ENCODE measurements at places on chromosomes 3 and 15.

DNA sequence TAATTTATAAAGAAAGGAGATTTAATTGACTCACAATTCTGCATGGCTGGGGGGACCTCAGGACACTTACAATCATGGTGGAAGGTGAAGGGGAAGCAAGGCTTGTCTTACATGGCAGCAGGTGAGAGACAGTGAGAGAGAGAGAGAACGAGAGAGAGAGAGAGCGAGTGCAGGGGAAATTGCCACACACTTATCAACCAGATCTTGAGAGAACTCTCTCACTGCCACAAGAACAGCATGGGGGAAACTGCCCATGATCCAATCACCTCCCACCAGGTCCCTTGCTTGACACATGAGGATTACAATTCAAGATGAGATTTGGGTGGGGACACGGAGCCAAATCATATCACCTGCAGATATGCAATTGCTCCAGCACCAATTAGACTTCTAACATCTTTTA lies 7.1 kb upstream of the RPL39L start:
- DNase-seq = no peak

GRCh38 chr3:59480486-59480995 lies 430.7 kb upstream of the CFAP20DC start:
- DNase-seq = no peak

- no peak for DNase-seq
These were observed 82.2 kb upstream of the THBS1 start for GRCh38 chr15:39498629-39499028.

DNA sequence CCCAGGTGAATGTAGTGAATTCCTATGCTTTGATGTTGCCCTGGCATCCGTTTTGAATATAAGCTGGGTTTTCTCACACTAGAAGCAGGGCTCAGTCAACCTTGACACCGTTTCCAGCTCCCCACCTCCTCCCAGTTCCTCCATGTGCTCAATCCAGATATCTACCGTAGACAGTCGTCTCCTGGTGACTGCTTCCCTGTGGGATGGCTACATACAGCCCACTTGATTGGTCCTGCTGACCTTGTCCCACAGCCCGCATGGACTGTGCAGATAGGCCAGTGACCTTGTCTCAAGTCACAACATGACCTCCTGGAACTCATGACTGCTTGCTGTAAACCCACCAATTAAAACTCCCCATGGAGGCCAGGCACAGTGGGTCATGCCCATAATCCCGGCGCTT lies 8.1 kb downstream of the SEMA7A start:
- no peak for DNase-seq

GRCh38 chr3:134350861-134351311 lies 23.4 kb downstream of the AMOTL2 start:
- DNase-seq = no peak

DNA sequence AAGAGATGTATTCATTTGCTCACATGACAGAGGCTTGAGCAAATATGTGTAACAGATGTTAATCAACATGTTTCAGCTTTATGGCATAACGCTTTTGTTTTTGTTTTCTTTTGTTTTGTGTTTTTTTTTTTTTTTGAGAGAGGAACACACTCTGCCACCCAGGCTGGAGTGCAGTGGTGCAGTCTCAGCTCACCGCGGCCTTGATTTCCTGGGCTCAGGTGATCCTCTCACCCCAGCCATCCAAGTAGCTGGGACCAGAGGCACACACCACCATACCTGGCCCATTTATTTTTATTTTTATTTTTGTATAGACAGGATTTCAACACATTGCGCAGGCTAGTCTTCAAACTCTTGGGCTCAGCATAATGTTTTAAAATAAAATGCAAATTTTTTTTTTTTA lies 1504.4 kb upstream of the CADM2 start:
- no peak for DNase-seq

- DNase-seq = no peak
These were observed 201.2 kb downstream of the ADAMTSL3 start for GRCh38 chr15:83854950-83855707.

DNA sequence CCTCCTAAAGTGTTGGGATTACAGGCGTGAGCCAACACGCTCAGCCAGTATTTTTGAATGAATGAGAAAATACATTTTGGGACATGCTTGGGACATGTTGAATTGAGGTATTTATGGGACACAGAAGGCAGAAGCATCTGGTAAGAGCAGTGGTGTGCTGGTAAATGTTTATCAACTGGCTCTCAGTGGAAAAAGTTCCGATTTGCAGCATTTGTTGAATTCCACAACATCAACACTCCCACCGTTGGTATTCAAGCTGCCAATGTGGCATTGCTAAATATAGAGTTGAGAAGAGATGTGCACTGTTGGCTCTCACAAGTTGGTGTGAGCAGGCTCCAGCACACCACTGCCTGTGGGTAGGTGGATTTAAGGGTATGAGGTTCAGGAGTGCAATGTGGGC lies 35.8 kb upstream of the LRRFIP2 start:
- no peak for DNase-seq

DNA sequence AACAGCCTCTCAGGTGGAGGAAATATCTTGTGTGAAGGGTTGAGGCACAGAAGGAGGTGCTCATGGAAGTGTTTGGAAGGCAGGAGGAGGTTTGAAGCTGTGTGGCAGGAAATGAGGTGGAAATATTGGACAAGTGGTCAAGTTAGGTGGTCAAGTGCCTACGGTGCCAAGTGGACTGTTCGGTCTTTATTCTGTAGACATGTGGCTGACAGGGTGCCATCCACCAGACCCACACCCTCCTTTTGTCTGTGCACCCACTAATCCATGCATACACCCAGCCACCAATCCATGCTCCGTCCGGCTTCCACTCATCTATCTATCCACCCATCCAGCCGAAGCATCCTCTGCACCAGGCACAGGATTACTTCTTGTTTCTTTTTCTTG lies 2.2 kb downstream of the SLC6A20 start:
- DNase-seq = no peak

- no peak for DNase-seq
These were observed 25.0 kb downstream of the ACP3 start for GRCh38 chr3:132342183-132342582.

DNA sequence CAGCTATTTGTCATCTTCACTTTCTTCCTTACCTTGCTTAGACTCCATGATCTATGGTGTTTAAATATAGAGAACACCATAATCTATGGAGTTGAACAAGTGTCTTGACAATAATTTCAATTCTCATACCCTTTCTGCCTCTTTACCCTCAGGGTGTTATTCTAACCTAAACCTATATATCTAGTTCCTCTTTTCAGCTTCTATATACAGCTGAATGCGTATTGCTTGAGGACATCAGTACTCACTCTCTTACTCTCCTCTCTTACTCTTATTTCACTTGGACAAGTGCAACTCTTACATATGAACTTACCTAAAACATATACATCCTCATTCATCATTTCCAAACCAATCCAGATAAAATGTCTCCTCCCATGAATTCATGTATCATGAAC lies 187.1 kb downstream of the RAP2B start:
- DNase-seq = no peak

DNA sequence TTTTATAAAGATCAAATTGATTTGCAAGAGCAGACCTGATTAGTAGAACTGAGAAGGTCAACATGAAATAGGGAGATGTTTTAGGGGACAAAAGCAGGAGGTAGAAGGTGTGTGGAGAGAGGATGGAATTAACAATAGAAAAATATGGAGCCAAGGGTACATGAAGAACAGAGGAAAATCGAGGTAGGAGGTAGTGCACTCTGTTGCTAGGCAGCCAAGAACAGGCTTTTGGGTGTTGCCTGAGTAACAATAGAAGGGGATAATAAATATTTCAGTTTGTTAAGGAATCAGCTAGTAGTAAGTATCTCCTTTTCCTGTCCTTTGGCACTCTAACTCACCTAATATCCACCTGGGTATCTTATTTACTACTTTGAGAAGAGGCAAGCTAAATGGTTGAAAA lies 9.2 kb downstream of the SPESP1 start:
- no peak for DNase-seq

GRCh38 chr15:87604857-87605446 lies 651.6 kb downstream of the NTRK3 start:
- no peak for DNase-seq

DNA sequence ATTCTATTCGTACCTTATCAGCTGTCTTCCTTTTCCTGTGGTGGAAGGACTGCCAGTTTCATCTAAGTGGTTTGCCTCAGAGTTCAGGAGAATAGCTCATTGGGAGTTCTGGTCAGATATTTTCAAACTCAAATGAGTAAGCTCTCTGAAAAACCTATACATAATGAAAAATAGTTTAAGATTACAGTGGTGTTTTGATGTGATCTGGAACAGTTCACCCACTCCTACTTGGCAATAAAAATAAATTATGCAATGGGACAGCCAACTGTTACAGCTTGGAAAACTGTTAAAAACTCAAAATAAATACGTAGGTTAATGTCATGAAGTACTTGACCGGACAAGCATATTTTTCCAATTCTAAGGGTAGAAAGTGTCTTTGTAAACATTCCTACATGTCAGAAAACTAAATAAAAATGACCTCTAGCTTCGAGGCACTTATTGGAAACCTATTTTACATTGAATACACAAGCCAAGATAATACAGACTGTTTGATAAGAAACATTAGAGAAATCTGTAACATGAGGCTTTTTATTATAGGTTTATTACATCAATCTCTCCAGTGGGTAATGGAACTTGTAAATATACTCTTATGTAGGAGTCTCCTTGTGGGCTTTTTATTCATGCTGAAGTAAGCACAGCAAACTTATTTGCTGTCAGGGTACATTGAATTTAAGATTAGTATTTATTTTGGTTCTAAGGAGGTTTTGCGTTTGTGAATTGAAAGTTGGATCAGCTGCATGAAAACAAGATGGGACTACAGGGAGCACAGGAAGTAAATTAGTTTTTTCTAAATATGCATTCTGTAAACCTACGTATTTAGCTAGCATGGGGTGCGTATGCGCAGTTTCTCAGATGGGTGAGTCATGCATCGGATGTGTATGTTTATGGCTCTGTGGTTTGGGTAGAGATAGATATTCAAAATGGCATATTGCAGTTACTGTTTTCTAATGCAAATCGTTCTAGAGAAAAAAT lies 453.1 kb downstream of the IL5RA start:
- DNase-seq = no peak

DNA sequence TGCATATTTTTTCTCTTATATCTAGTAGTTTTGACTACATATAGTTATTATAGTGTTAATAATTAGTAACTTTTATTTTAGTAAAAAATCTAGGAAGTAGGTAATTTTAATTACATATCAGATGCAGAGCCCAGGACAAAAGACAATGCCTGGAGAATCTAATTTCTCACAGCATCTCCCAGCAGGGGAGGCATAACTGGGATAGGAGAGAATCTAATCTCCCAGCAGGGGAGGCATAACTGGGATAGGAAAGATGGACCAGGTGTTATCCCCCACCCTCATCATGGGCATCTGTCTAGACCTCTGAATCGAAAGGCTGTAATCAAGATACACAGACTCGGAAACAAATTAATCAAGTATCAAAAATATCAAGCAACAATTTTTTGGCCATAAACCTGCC lies 58.2 kb downstream of the OSTN start:
- no peak for DNase-seq

GRCh38 chr15:35484231-35484945 lies 61.6 kb downstream of the DPH6 start:
- no peak for DNase-seq

DNA sequence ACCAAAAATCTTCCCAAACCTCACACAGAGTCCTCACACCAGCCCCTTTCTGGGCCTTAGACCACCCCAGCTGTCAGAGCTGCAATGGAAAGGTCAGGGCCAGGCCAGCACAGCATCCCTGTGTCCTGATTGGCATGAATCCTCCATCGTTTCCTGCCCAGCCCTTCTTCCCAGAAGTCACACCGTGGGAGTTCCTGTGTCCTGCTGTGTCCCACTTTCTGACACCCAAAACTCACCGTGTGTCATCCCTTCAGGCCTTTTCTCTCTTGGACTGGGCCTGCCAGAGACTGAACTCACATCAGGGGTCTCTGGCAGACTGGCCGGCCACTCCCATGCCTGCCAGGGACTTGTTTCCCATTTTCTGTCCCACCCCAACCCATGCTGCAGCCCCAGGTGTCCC lies 32.5 kb upstream of the CHRNB4 start:
- no peak for DNase-seq

DNA sequence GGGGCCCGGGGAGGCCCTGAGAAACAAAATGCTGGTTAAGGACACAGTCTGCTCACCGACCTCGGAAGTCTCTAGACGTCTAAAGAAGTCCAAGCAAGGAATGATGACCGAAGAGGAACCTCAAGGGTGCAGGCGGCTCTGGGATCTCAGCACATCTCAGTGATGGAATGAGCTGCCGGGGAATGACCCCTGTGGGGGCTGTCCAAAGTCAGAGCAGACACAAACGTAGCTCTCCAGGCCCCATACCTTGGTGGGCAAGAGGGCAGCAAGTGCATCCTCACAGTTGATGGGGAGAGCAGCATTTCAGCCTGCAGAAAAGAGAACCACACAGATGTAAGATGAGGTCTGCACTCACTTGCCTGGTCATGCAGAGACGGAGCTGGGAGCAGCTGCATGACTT lies 129.1 kb downstream of the IGF1R start:
- no peak for DNase-seq

DNA sequence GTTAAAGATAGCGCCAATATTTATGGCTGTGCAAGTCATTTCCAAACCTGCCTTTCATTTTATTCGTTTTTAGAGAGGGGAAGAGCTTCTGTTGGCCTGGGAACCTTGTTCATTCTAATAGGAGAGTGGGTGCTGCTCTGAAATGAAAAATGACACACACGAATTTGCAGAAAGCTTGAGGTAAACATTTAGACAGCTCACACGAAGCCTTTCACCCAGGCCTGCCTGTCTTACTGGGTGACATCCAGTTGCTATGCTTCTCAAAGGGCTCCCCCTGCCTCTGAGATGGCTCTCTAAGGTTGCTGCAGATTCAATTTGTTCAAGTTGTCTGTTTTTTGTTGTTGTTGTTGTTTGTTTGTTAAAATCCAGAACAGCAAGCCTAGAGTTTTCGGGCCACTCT lies 18.2 kb downstream of the PEX5L start:
- DNase-seq = no peak

DNA sequence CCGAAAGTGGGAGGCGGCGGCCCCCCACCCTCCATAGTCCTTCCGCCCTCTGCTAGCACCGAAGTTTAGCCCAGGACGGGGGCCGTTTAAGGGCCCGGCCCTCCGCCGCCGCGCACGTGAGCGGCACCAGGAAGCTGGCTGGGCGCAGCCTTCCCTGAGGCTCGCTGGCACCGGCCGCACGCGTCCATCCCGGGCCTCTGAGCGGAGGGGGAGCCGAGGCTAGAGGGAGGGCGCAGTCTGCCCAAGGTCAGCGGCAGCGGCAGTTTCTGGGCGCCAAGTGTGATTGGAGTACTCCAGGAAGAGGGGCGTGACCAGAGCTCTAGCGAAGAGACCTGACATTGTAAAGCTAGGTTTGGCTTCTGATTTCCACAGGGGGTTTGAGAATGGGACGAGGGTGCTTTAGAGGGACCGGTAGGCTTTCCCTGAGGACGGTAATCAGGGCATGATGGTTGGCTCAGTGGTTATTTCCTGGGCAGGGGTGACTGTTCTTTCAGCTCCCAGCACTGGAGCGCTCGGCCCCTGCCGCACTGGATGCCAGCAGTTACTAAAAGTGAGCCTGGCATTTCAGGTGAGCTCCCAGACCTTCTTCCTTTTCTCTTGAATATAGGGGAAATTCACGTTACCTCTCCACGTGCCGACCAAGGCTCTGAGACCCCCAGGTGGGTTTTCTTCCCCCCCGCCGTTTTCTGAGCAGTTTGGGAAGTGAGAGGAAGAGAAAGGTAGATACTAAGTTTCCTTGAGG lies 853 bp downstream of the TEX264 start:
- peak; percentile 47 for DNase-seq

GRCh38 chr3:59115364-59116232 lies 65.8 kb upstream of the CFAP20DC start:
- DNase-seq = no peak

- DNase-seq = no peak
These were observed 422 bp downstream of the LSAMP start for GRCh38 chr3:116444819-116445310.

Measured in iPS DF 6.9 (cell line).